ENCODE measurements at places on chromosomes 7 and 10.

GRCh38 chr7:64630496-64630895, 35.4 kb upstream of the ZNF107 start:
- DNase-seq, result no peak

GRCh38 chr7:42611289-42611928, 300.5 kb downstream of the C7orf25 start:
- DNase-seq, result no peak

DNA sequence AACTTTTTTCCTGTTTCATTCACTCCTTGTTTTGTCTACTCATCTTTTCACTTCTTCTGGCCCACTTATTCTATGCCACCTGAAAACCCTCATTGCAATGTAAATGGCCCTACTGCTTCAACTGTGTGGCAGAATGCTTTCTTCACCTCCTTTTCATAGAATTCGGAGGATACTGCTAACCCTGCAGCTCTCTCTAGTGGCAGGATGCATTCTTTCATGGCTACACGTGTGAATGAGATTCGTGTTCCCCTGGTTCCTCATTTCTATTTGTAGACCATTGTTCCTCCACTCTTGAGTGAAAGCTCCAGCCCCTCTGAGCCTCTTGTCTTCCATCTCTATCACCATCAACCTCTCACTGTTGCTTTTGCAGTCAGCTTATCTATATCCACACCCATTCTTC, 20.9 kb upstream of the CYP26C1 start:
- DNase-seq, result no peak

- no peak for DNase-seq
Observed at GRCh38 chr7:127536394-127536691, 49.1 kb downstream of the GCC1 start.
